Caki2 (cell line): ENCODE measurements at places on chromosomes 13 and 19. TPM values are rescaled to one million over a fixed set of nuclear protein-coding genes. Genes with fewer than 3 reads are reported as not detected.

KLK14 gene
- total RNA-seq = not detected in 2 replicates

- peak; percentile 30 for DNase-seq
Measured at GRCh38 chr13:25977216-25977615, 74.6 kb downstream of the SHISA2 start.

NLRP9 gene
- not detected in 2 replicates for total RNA-seq

ZNF491 gene
- total RNA-seq = 0.41 TPM in 1 of 2 replicates, not detected in the other

DNA sequence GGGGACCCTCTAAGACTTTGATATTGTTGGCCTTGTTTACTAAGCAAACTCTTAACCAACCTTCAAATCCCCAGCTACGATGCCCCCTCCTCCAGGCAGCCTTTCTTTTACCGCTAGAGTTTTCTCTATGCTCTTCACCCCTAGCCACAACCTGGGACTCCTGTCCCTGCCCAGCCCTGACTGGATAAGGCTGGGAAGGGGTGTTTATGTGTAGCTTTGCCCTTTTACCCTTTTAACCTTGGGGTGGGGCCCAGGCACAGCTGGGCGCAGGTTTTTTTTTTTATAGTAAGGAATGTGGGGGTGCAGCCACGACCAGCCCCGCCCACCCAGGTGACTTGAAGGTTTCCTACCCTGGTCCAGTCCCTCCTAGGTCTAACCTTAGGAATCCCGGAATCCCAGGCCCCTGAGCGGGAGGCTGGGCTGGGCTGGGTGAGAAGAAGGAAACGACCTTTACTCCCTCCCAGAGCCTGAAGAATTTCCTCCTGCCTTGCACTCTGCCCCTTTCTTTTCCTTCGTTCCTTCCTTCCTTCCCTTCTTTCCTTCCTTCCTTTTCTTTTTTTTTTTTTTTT, 12.2 kb downstream of the TJP3 start:
- no peak for DNase-seq

- DNase-seq = no peak
Measured at GRCh38 chr19:2140138-2140569, 11.2 kb downstream of the AP3D1 start.

DNA sequence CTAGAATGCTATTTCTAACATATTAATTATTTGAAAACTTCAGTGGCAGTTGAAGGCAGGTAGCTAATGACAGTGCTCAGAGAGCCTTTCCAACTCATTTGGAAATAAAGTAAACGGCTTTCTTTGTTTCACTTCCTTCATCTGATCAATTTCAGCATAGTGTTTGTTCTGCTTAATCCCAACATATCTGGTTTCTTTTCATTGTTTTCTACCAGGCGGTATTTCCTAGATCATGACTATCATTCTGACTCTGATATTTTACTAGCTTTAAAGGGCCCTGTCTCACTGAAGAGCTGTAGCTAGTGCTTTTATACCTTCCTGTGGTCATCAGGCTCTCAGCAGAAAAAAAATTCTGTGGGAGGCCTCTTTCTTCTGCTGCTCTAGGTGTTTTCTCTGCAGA, 178.6 kb downstream of the RBM26 start:
- no peak for DNase-seq

GRCh38 chr13:102141625-102142472, 260.0 kb downstream of the FGF14 start:
- peak; percentile 24 for DNase-seq

GRCh38 chr13:107277911-107278310, 710.0 kb upstream of the ARGLU1 start:
- DNase-seq = no peak

ZNF578 gene
- total RNA-seq = not detected in 2 replicates

ADAMTS10 gene
- 1.2 and 4.8 TPM in 2 replicates for total RNA-seq

DNA sequence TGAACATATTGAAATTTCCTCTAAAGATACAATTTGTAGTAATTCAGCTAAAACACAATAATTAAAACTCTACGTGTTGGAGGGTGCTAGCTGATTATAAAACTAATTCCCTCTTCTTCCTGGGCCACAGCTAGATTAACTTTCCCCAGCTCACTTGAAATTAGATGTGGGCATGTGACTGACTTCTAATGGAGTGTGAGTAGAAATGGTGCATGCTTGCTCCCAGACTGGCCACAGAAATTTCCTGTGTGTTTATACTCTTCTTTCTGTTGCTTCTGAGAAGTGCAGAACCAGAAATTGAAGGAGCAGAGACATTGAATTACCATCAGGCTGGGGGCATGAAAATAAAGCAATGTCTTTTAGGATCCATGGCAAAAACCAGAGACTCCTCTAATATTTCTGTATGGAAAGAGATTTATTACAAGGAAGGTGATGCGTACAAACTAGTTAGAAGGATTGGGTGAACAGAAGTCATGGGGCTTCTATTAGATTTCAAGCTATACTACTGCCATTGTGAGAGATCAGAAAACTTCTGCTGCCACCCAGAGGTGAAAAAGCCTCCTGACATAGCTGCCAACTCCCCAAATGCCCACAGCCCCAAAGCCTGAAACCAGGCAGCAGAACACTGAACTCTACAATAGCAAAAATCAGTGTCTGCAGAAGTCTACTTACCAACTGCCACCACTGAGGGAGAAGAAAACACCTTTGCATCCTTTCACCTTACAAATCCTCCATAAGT, 379.2 kb upstream of the MIR17HG start:
- peak; percentile 30 for DNase-seq

- DNase-seq = no peak
Measured at GRCh38 chr13:113109151-113110047, 3.8 kb downstream of the F7 start.

GRCh38 chr13:99548448-99548847, 47.2 kb downstream of the TM9SF2 start:
- DNase-seq = no peak

DNA sequence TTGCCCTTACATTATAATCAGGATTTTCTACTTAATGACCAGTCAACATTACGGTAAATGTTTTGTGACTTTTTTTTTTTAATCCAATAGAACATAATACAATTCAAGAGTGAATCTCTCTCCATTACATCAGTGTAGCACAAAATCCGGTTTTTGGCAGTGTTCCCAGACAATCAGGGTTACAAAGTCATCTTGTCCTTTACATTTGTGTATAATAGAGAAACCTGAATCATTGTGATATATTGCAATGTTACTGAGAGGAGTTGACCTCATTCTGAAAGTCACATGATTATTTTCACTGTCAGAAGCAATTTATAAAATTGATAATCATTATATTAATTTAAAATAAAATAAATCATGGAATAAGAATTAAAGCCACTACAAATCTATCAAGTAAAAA, 1346.0 kb upstream of the SPRY2 start:
- peak; percentile 9 for DNase-seq
